Ecto neural progenitor cell (in vitro differentiated cells): ENCODE measurements at places on chromosomes 5 and 9.

- DNase-seq = no peak
Observed at GRCh38 chr9:107281922-107282667, 984 bp upstream of the RAD23B start.

- peak; percentile 57 for DNase-seq
Observed at GRCh38 chr9:91948101-91948596, 1.9 kb downstream of the ROR2 start.

- DNase-seq = no peak
Observed at GRCh38 chr5:119275146-119275545, 80.7 kb upstream of the TNFAIP8 start.

DNA sequence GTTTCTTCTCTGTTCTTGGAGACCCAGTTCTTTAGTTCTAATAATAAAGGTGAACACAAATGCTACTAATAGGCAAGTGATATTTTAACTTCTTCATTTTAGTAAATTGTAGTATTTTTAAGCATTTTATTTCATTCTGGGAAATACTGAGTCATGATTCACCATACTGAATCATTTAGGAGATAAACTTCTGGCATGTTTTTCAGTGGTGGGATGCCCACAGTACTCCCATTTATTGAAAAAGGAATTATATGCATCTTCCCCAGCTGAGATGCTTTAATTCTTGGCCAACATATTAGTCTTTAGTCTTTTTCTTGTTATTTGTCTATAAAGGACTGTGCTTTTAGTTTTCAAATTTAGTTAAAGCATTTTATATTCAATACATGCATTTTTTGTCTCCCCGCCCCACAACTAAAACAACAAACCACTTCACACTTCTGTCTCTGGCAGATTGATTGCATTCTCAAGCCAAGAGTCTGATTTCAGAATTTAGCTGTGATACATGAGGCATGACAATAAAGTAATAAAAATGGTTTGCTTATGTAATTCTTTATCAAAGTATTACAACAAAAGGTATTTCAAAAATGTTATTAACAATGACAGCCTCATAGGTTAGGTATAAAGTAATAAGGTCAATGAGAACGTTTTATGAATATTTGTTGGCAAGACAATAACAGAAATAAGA, 125.2 kb upstream of the CDH18 start:
- no peak for DNase-seq
